Stimulated activated CD8-positive, alpha-beta memory T cell treated with anti-CD3 and anti-CD28 coated beads, Interleukin-15, amount 100 ng/mL, for 24 hours (primary cell): ENCODE measurements at places on chromosomes 1 and 21.

DNA sequence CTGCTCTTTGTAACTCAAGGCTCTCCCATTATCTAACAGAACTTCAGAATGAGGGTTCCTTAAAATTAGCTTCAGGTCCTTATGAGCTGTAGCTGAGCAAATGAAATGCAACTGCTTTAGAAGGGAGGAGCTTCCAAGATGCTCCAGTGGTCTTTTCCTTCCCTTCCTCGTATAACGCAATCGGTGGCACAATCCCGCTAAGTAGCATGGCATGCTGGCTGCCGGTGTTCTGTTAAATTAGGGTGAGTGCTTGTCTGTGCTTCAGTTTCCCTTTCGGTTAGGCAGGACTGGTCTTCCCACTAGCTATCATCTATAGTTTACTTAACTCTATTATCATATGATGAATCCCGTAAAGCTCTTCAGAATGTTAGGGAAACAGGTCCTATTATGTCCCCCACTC lies 917 bp downstream of the KIAA0040 start:
- DNase-seq, result no peak

- DNase-seq, result no peak
Observed at GRCh38 chr1:211722277-211723175, 47.1 kb upstream of the NEK2 start.

- DNase-seq, result no peak
Observed at GRCh38 chr21:28587748-28588147, 404.9 kb downstream of the LTN1 start.

- no peak for DNase-seq
Observed at GRCh38 chr21:29185633-29186032, 55.2 kb downstream of the MAP3K7CL start.

DNA sequence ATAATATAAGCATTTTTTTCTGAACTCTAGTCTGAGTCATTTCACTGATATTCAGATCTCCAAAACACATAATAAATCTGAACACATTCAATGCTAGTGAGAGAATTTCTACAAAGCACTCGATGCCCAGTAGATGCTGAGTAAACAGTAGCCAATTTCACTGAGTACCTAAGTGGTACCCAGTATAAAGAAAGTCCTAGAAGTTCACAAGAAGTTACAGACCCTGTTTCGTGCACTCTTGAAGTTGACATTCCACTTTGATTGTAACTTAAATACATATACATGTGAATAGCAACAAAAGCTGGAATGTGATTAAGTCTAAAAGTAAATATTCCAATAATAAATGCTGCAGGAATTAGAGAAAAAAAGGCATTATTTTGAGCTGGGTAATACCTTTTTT lies 33.2 kb upstream of the RGS2 start:
- DNase-seq, result no peak

DNA sequence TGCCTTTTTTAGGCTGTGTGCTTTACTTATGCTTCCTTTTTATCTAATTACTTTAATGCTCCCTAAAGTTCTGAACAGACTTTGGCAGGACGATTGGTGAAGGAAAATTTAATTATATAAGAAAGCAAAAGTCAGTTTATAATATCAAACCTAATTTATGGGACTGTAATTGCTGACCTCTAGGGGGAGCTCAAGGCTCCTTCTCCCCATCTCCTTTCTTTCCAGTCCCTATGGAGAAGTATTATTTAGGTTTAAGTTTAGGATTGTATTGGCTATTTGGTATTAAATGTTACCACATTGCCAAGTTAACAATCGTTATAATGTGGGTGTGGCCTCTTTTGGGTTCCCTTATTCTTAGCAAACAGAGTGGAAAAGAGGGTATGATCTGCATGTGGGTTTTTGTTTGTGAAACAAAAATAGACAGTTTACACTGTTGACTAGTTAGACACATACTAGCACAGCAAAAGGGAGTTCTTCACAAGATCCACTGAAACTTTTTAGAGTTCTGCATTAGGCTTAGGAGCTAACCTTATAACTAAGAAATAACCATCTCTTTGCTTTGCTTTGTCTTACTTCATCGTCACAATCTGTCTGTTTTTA lies 48.2 kb upstream of the TNFSF4 start:
- DNase-seq, result no peak
